Skeletal muscle cell (primary cell): ENCODE measurements at places on chromosomes 5 and 9.

DNA sequence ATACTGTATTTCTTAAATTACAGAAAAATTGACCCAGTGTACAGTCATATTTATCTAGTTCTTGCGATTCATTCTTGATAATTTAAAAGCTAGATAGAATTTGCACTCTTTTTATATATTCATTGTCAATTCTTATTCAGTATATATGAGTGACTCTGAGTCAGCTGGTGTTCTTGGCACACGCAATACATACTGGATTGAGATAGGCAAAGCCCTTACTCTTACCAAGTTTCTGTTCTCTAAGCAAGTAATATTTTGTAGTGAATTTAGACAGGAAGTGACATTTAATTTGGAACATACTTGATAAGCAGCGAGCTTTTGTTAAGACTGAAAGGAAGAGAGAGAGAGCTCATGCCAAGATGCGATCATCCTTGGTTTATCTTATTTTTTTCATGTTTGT is 57.7 kb downstream of the GPBP1 start:
- no peak for DNase-seq

DNA sequence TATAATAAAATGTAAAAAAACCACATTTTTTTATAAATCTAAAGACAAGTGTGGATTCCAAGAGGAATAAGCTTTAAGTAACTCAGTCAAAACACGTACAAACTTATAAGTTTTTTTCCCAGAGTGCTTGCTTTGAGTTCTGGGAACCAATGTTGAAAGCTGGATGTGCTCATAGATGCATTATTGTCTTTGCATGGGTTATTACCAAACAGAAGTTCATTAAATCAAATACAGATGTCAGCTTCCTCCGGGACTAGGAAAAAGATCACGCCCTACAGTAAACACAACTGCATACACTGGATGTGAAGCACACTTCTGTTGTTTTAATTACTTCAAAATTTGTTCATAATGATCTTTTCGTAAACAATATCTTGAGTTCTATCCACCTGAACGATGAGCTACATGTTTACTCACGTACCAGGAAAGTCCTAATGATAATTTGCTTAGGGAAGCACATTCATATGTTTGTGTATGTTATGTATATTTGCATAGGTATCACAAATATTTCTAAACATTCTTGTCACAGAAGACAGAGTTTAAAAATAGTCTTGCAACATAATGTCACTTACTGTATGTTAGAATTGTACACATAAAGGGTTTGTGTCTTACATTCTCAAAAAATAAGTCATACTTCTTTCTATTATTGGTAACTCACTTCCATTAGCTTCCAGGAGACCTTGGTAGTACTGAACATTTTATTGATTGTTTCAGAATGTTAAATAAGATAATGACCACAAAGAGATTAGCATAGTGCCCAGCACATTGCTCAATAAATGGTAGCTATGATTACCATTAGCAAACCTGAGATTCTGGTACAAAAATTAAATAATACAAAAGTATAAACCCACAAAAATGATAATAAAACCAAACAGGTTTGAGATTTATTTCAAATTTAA is 427.4 kb downstream of the CETN3 start:
- DNase-seq, result peak; percentile 8

DNA sequence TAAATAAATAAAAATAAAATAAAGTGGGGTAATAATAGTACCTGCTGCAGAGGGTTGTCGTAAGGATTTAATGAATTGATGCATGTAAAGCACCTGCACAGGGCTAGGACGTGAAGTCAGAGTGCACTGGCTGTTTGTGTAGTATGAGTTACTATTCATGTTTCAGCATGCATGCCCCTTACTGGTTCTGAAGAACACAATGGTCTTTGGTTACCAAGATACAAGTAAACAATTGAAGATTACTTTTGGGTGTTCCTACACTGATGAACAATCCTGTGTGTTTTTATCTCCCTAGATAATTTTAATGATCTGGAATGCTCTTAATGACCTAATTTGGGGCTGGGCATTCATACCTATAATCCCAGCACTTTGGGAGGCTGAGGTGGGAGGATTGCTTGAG is 23.2 kb upstream of the PRRC2B start:
- no peak for DNase-seq

DNA sequence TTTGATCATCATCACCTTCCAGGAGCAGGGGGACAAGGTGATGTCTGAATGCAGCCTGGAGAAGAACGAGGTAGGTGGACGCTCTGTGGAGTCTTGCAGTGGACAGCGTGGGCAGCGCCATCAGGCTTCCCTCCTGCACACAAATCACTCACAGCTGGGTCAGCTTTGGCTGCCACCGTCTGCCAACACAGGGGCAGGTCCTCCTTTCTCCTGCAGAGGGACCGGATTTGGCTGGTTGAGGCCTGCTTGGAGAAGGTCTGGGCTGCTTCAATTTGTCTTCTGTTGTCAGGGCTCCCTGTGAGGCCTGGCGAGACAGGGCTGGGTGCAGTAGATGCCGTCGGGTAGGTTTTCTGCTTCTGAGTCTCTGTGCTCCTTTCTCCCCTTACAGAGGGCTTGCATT is 180.6 kb downstream of the CACNA1B start:
- no peak for DNase-seq

- DNase-seq, result no peak
These were observed 72.2 kb downstream of the PTPDC1 start for GRCh38 chr9:94156348-94157049.

DNA sequence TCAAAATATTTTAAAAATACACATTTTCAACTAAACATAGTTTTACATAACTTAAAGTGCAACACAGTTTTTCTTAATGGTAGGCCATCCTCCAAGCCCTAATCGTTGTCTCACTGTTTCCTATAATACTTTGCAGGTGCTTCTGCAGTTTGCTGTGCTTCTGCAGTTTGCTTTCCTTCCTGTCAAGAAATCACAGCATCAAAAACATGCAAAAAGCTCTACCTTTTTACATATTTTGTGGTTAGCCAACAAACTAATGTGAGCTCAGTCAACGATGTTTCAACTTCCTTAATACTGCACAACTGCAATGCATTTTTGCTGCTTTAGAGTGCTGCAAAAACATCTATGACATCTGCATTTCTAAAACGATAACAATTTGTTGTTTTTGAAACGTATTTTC is 25.2 kb downstream of the EMB start:
- no peak for DNase-seq

GRCh38 chr9:127118597-127119319 is 3.7 kb downstream of the ANGPTL2 start:
- no peak for DNase-seq

DNA sequence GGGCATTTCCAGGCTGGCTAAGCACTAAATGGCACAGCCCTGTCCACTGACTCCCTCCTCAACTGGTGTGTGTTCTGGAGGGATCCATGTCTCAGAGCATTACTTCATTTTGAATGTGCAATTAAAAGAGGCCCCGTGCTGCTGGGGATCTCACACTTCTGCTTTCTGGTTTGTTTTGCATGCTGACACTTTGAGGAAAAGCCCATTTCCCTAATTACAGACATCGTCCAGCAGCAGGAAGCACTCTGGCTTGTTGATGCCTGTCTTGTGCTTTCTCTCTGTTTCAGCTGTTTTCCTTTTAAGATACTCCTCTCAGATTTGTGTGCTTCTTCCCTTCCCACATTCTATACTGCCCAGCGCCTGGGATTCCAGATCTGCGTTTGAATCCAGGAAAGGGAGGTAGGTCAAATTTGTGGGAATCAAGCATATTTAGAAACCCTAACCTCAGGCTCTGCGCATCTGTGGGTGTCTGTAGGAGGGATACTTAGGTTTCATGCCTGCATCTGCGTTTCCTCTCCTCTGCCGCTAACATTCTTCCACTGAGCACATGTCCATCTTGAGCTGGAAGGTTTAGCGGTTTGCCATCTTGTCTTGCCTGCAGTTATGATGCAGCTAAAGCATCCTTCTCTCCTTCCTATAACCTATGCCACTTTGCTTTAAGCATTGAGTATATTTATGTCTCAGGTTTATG is 25.7 kb downstream of the SYK start:
- DNase-seq, result no peak

- DNase-seq, result no peak
These were observed 86.9 kb downstream of the PTPN3 start for GRCh38 chr9:109411069-109411761.

DNA sequence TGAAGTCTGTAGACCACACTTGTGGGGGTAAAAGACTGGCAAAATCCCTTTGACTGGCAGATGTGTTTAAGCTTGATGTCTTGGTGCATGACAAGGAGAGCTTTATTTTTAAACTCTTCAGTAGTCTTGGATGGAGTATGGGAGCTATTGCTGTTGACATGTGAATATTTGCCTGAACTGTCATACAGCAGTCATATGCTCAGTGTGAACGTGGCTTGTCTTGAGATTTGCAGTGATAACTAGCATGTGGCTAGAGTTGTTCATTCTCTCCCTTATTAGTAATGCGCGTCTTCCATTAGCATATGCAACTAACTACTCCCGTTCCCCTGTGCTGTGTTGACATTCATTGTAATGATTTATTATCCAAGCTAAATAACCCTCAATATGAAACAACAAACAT is 523.6 kb upstream of the WWC1 start:
- no peak for DNase-seq

GRCh38 chr5:173741729-173742431 is 125.4 kb upstream of the BOD1 start:
- DNase-seq, result no peak

GRCh38 chr9:93984860-93985259 is 29.7 kb upstream of the BARX1 start:
- no peak for DNase-seq

- DNase-seq, result no peak
These were observed 977 bp downstream of the MGAT4B start for GRCh38 chr5:179805529-179806249.

DNA sequence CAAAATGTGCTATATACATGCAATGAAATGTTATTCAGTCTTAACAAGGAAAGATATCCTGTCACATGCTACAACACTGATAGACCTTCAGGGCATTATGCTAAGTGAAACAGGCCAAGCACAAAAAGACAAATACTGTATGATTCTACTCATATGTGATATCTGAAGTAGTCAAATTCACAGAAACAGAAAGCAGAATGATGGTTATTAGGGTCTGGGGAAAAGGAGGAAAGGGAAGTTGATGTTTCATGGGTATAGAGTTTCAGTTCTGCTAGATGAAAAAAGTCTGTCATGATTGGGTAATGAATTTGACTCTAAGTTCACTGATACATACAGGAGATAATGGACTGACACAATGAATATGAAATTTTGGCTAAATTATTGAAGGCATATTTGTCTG is 11.2 kb upstream of the RIC1 start:
- no peak for DNase-seq

DNA sequence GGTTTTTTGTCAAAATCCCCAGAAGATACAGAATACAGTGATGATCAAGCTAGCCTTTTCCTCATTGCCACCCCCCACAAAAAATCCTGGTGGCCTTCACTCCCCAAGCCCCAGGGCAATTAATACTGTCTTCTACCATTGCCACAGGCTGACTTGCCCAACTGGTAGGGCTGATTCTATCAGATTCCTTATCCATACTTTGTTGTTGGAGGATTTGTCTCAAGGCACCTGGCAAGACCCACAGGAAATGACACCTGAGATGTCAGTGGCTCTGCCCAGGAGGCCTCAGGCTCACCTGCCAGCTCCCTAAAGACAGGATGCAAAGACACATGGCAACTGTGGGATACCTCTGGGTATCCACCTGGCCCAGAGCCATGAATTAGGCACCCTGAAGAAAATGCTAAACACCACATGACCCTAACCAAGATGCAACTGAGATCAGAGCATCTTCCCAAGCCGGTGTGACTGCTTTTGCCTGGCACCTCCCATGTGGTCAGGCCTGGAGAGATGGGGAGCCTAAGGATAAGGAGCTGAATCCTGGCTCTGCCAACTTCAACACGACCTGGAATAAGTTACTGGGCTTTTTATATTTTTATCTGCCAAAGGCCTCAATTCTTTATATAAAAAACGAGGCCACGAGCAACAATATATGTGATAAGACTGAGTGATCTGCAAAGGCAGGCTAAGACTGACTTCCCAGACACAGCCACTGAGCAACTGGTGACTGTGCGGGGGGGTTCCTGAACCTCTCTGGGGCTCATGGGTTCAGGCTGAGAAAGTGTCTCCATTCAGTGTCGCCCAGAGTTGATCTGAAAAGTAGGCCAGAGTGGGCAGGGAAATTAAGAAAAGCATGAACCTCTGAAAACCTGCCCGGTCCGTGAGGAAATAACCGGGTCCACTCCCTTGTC is 944 bp downstream of the ATOX1 start:
- no peak for DNase-seq

DNA sequence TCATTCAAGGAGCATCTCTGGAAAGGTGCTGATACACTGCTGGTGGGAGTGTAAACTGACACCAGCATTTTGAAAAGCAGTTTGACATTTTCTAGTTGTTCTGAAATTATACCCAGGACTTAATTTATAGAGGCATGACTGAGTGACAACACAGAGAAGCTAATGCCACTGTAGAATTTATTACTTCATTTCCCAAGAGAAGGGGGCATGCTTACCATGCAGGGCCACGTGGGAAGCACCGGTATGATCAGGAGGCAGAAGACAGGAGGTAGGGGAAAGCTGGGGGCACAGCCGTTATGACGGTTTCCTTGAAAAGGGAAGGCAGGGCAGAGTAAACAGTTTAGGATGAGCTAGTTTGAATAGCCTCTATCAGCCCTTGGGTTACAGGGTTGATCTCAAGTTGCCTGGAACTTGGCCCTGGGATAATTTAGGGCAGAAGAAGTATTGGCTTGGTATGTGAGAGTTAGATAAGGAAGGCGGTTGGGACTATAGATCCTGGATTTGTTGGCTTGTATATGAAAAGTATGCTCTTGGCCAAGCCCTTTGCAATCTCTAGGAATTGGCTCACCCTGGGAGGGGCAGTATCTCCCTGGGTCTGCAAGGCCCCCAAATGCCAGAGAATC is 305.7 kb downstream of the ENC1 start:
- DNase-seq, result no peak

GRCh38 chr5:56962286-56962685 is 10.4 kb upstream of the MIER3 start:
- DNase-seq, result no peak

DNA sequence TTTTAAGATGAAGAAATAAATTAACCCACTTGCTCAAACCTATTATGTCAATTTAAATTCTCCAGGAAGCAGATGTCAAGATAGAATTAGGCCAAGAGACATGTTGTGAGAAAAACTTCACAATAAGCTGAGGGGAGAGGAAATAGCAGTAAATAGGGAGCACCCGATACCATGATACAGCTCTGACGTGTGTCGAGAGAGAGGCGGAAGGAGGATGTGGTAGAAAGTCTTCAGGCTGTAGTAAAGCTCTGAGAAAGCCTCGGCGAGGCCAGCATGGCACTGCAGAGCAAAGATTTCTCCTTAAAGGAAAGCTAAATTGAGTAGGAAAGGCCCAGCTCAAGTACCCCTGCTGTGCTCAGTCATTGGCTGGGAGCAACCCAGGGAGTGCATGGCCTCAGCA is 6.0 kb upstream of the PUM3 start:
- no peak for DNase-seq

DNA sequence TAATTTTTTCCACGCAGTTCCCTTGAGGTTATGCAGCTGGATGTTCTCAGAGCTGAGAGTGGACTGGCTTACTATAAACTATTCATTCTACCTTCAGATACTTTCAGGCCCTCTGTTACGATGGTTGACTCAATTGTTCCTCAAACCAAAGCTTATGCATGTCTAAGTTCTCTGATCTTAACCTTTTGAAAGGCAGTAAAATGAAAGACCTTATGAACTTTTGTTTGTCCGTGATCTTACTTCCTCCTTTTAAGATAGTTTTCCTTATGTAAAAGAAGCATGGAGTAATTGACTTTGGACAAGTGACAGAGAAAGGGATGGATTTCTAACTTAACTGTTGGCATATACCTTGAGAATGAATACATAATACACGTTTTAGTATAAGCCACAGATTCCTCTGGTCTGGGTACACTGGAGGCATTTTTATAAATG is 575.7 kb downstream of the PDE4D start:
- DNase-seq, result no peak

- DNase-seq, result no peak
These were observed 35.0 kb downstream of the SLC1A3 start for GRCh38 chr5:36641431-36641830.
